ENCODE measurements at places on chromosomes 11 and 22.

- DNase-seq = no peak
These were observed 310.8 kb downstream of the DDX10 start for GRCh38 chr11:108975641-108976071.

GRCh38 chr11:67288198-67288451, 978 bp upstream of the ANKRD13D start:
- DNase-seq = no peak

- no peak for DNase-seq
These were observed 60.6 kb downstream of the NXPE2 start for GRCh38 chr11:114738954-114739353.

- no peak for DNase-seq
These were observed 22.0 kb upstream of the IGSF9B start for GRCh38 chr11:133978794-133979193.

DNA sequence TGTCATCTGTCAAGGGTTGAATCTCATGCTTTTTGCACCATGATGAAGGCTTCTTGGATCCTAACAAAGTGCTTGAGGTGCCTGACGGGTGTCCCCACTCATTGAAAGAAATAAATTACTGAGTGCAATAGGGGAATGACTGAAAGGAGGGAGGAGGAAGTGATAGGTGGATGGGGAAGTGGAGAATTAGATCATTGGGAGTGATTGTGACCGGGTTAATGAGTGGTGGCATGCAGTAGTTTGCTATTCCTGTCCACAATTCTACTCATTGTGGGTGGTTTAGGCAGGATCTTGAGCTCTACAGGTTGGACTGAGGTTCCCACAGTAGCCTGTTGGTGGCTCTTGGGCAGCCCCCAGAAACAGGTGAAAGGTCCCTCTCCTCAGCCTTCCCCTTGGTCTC, 44.3 kb downstream of the THAP12 start:
- no peak for DNase-seq
